8988T (cell line): ENCODE measurements at places on chromosomes 2 and 18.

- DNase-seq = no peak
Observed at GRCh38 chr18:37124516-37124915, 295.6 kb downstream of the KIAA1328 start.

DNA sequence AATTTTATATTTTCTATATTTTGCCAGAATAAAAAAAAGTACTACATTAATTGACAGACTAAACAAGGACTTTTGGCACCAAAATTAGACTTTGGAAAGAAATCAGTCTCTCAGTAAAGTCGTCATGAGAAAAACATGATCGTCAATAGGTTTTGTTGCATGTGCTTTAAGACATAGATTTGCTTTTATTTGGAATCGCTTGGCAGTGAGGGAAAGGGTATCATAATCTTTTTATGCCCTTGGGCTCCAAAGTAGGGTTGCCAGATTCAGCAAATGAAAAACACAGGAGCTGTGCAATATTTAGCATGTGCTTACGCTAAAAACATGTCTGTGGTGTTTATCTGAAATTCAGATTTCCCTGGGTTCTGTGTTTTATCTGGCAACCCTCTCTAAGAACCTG lies 177.6 kb downstream of the LAMA1 start:
- no peak for DNase-seq

GRCh38 chr2:237306787-237307170 lies 107.2 kb downstream of the COL6A3 start:
- DNase-seq = no peak

- no peak for DNase-seq
Observed at GRCh38 chr2:1731963-1732768, 12.1 kb downstream of the PXDN start.

DNA sequence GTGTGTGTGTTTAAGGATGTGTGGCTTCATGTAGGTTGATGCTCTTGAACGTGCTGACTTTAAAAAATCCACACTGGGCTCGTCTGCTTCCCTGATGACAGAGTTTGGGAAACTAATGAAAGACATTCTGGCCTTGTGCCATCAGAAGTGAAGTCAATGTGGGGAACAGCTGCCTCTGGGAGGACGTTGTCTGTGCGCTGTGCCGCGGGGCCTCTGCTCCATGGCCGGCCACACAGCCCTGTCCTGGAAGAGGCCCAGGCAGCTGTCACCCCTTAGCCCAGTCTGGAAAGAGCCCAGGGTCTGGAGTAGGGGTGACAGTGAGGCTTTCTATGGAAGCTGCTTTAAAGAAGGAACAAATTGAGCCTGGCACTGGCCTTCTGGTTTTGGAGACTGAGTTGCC lies 155.8 kb downstream of the SH3RF3 start:
- DNase-seq = no peak

DNA sequence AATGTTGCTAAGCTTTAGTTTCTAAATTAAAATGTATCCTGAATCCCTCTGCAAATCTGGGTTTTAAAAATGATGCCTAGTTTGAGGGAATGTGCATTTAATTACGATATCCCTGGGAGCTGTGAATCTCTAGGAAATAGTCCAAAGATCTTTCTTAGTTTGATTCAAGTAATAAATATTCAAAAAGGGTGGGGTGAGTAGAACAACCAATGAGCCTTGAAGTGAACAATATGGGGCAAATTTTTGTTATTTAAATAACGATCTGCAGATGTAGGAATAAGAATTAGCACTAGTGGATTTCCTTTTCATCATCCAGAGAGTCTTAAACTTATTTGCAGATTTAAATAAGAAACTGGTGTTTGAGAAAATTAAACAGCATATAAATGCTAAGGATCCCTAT lies 106.3 kb downstream of the ACVR1 start:
- no peak for DNase-seq

GRCh38 chr2:178069551-178069950 lies 3.0 kb downstream of the PDE11A start:
- no peak for DNase-seq

- DNase-seq = no peak
Observed at GRCh38 chr18:73774811-73775509, 372.7 kb downstream of the FBXO15 start.
